Activated CD8-positive, alpha-beta memory T cell treated with anti-CD3 and anti-CD28 coated beads for 24 hours (primary cell): ENCODE measurements at places on chromosomes 4 and X.

DNA sequence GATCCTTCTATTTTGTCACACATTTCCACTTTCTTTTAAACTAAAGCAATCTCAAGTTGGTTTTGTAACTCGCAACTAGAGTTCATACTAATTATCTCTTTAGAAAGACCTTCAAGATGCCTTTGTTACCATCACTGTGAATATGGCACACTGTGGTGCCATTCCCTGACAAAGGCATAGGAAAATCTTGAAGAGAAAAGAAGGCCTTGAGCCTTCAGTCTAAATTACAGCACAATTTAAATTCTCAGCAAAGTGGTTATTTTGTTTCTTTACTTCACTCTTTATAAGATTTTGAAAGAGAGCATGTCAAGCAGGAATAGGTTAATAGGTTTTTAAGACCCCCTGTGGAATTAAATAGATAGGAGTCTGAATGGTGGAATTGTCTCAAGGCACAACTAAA is 89.0 kb upstream of the BANK1 start:
- DNase-seq, result no peak

GRCh38 chrX:10055430-10055829 is 88.3 kb downstream of the CLDN34 start:
- no peak for DNase-seq

GRCh38 chr4:96262057-96262456 is 422.2 kb downstream of the PDHA2 start:
- DNase-seq, result no peak

DNA sequence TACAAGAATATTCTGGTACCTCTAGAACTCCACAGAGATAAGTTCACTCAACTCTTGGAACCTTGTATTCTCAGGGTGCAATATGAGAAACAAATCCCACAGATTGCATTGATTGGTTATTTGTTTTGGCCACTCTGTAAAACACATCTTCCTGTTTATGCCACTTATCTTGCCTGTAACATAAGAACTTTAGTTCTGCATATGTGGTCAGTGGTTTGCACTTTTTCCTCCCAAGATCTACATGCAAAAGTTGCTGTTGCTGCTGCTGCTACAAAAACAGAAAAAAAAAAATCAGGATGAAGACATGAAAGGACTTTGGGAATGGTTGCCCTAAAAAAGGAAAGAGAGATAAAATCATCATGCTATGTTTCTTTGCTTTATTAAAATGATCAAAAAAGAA is 9.6 kb downstream of the ODAPH start:
- no peak for DNase-seq

DNA sequence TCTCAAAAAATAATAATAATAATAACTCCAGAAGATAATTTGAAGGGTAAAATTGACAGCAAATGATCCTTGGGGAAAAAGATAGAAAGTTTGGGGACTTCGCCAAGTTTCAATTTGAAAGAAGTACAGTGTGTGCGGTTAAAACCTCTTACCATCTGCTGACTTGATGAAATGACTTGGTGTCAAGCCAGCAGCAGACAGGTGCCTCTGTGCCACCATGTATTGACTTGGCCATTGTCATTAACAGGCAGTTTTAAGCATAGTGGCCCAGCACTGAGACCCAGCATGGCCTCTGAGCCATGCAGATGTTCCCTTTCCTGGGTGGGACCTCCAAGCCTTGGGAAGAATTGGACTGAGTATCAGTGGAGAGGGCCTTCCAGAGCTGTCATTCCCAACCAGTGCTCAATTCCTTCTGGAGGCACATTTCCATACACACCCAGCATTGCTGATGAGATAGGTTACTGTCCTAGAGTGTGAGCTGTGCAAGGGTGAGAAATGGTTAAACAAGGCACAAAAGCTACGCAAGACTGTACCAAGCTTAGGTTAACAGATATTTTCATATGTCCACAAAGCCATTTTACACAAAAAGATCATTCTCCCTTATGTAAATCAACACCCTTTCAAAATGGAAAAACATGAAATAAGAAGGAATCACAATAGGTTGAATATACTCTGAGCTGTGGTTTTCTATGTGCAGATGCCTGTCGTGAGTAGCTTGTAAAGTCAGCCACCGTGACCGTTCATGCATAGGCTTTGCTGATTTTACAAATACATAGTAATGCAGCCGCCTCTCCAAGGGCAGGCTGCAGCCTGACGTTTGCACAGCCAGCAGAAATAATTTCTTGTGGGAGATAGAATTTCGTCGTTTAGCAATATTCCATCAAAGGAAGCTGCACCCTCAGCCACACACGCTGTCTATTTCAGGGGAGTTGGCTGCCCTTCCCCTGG is 59.4 kb upstream of the FBXW7 start:
- DNase-seq, result no peak

DNA sequence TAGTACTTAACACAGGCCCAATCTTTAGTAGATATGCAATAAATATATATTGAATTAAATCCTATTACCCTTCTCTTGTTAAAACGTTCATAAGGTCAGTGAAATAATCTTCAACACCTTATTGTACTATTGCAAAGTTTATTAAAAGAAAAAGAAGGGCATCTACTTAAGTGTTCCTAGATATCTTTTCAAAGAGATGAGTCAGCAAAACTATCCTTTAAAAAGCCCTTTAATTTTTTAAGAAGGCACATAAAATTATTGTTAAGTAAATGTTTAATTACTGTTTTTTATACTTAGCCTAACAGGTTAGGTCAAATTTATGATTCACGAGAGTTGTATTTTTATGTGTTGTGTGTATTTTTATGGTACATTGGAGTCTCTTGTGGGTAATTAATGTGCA is 77.3 kb upstream of the PPP1R2C start:
- DNase-seq, result no peak

- DNase-seq, result no peak
Observed at GRCh38 chr4:181896614-181897013, 346.6 kb upstream of the TENM3 start.

GRCh38 chr4:150206265-150206664 is 128.0 kb downstream of the DCLK2 start:
- no peak for DNase-seq

DNA sequence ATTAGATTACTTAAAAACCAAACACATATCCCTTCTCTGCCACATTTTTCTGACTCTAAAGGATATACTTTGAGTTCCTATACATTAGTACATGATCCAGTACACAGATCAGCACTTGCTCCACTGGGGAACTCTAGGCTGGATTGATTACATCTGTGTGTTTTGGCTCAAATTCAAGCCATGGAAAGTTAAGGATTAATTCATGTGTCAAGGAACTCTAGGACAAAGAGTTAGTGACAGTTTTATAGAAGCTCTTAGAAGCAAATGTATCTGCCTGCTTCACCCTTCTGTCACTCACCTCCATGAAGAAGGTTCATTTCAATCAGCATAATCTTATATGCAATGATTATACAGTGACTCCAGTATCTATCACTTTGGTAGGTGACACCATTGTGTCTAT is 43.2 kb downstream of the SCFD2 start:
- no peak for DNase-seq

- DNase-seq, result no peak
Observed at GRCh38 chr4:41517747-41518146, 20.2 kb upstream of the LIMCH1 start.

- DNase-seq, result no peak
Observed at GRCh38 chrX:46587158-46587557, 13.6 kb downstream of the CHST7 start.

DNA sequence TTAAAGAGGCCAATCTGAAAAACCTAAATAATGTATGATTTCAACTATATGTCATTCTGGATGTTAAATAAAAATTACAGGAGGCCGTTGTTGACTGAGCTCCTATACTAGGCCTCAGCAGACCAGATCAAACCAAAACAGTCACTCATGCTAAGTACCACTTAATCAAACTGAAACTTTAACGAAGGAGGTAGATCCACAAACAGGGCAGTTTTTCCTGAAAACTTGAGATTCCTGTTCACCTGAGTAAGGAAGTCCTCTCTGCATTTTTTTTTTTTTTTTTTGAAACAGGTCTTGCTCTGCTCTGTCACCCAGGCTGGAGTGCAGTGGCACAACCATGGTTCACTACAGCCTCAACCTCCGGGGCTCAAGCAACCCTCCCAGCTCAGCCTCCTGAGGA is 27.7 kb downstream of the MANBA start:
- no peak for DNase-seq

GRCh38 chr4:101693842-101694398 is 96.6 kb upstream of the BANK1 start:
- DNase-seq, result no peak

- no peak for DNase-seq
Observed at GRCh38 chr4:184216515-184216914, 1.2 kb downstream of the ENPP6 start.

- no peak for DNase-seq
Observed at GRCh38 chrX:16828124-16828908, 41.8 kb downstream of the RBBP7 start.
